ENCODE measurements at places on chromosomes 2 and 18. TPM values are rescaled to one million over a fixed set of nuclear protein-coding genes. Genes with fewer than 3 reads are reported as not detected.

DNA sequence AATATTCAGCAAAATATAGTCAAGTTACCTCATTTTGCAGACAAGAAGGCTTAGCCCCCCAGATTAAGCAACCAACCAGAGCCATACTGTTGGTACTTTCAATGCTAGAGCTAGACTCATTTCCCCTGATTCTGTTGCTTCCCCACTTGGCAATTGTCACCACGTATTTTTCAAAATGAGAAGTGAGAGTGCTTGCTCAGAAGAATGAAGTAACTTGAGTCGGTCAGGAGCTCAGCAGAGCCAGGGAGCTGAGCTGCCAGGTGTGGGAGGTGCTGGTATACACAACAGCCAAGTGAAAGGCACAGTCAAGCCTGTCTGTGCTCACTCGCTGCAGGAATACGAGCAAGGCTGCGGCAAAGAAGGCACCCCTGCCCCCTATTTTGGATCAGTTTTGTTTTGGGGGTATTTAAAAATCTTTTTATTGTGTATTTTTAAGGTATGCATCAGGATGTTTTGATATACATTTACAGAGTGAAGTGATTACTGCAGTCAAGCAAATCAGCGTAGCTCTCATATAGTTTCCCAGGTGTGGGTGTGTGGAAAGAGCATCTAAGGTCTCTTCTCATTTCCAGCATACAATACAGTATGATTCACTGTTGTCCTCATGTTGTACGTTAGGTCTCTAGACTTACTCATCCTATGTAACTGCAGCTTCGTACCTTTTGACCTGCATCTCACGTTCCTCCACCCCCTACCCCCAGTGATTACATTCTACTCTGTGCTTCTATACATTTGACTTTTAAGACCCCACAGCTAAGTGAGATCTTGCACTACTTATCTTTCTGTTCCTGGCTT is 62.4 kb downstream of the MRPS9 start:
- H3K4me1 ChIP-seq = no peaks in the 10 kb centered on the region
- no peaks in the 10 kb centered on the region for H3K27me3 ChIP-seq
- no peak for DNase-seq

Gene AQP12B
- total RNA-seq = not detected

DNA sequence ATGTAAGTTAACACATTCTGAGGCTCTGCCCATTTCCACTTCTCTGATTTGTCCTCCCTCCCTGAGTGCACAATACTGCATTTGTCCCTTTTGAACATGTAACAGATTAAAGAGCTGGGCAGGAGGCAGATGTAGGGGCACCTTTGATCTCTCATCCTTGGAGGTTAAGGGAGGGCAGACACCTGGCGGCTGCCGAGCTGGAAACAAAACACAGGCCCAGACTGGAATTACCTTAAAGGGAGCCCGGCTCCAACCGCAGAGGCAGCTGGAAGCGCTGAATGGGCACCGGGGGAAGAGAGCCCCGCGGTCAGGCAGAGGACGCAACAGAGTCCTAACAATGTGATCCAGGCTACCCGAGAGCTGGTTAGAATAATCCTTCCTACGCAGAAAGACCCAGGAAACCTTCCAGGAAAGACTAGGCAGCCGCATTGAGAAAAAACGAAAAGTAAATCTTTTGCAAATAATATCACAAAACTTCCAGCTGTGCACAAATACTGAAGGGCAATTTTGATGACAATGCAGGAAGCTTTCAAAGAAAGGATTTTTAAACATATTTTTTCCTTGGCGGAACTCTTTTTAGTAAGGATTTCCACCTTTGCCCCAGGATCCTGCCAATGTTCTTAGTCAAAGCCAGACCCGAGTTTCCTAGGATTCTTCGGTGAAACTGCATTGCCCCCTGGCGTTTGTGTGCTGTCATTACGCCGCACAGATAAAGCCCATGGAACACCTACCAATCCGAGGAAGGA is 216.0 kb downstream of the TGIF1 start:
- no peaks in the 10 kb centered on the region for H3K36me3 ChIP-seq
- H3K27me3 ChIP-seq = no peaks in the 10 kb centered on the region
- H3K4me3 ChIP-seq = peak overlapping the region; percentile 38

DNA sequence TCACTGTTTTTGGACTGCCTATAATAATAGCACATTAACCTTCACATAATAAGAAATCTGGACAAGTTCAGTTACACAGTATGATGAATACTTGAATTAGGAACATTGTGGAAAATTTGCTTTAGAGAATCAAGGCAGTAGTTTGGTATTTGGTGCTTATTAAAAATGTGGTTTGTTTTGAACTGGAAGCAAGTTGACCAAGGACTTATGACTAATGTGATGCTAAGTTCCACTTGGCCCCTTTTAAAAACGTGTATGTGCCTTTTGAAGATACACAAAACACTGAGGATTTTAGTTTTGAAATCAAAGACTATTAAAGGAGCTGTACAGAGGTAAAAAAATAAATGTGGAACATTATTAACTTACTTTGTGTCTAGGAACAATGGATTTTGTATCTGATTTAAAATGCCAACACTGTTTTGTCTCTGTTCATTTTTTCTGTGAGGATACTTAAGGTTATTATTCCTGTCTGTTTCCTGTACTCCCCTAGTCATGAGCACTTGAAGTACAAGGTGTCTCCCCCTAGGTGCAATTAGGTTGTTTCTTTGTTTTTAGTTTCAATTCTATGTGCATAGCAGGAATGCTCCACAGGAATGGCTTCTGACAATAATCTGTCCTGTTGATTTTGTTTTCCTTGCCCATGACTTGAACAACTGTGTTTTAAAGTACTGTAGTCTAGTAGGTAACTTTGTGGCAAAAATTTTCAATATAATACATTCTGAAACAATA is 49.6 kb upstream of the PTH2R start:
- H3K27me3 ChIP-seq = no peaks in the 10 kb centered on the region
- DNase-seq = no peak
- H3K27ac ChIP-seq = no peak overlapping the region
- H3K4me1 ChIP-seq = peaks cover 2% of the 10 kb centered on the region
- peaks cover 15% of the 10 kb centered on the region for H3K36me3 ChIP-seq

Gene TXNDC2
- total RNA-seq = not detected

DNA sequence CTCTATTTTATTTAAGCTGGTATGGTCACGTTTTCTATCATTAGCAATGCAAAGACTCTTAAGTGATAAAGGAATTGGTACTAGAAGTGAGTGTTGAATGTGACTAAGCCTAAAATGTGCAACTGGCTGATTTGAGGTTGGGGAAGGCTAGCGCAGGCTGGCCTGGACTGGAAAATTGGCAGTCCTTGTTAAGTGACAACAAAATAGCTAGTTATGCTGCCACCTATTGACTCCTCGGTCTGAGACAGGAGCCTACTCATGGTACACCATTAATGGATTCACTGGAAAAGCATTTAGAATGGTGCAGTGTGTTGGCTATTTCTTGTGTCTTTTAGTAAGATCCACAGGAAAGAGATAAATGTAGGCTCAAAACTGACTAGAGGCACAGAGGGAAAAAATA is 5.7 kb upstream of the WIPF1 start:
- peaks cover 81% of the 10 kb centered on the region for H3K4me1 ChIP-seq
- H3K36me3 ChIP-seq = peaks cover 13% of the 10 kb centered on the region
- H3K27me3 ChIP-seq = no peaks in the 10 kb centered on the region
- no peak overlapping the region for H3K4me3 ChIP-seq
- peak; percentile 85 for DNase-seq

- peaks cover 50% of the 10 kb centered on the region for H3K27me3 ChIP-seq
- peaks cover 2% of the 10 kb centered on the region for H3K4me1 ChIP-seq
- H3K36me3 ChIP-seq = no peaks in the 10 kb centered on the region
- H3K27ac ChIP-seq = no peak overlapping the region
Observed at GRCh38 chr18:12252061-12252460, 2.1 kb upstream of the CIDEA start.

GRCh38 chr2:240468303-240469238 is 33.1 kb downstream of the GPC1 start:
- H3K4me3 ChIP-seq = no peak overlapping the region
- peak; percentile 2 for DNase-seq
- H3K4me1 ChIP-seq = no peaks in the 10 kb centered on the region

DNA sequence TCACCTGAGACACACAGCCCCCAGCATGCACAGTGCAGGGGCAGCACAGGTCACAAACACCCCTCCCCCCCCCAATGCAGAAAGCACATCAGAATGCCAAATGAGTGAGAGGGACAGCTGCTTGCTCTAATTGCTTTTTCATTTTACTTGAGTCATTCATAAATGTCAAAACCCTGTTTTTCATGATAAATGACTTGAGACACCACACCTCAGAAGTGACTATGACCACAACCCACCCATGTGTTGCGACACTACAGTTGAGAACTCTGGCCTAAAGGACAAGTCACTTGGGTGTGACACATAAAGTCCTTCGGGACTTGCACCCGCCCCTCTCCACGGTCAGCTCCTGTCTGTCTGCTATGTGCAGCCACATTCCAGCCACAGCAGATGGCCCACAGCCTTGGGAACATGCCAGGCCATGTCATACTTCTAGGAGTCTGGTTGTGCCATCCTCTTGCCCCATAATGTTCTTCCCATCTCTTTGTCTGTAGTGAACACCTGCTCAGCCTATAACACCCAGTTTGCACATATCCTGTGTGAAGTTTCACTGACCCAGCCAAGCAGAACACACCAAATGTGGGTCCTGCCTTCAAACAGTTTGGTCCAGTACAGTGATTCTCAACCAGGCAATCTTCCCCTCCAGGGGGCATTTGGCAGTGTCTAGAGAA is 30.2 kb upstream of the RIOK3 start:
- H3K4me1 ChIP-seq = no peaks in the 10 kb centered on the region
- no peak overlapping the region for H3K27ac ChIP-seq
- no peak overlapping the region for H3K4me3 ChIP-seq

DNA sequence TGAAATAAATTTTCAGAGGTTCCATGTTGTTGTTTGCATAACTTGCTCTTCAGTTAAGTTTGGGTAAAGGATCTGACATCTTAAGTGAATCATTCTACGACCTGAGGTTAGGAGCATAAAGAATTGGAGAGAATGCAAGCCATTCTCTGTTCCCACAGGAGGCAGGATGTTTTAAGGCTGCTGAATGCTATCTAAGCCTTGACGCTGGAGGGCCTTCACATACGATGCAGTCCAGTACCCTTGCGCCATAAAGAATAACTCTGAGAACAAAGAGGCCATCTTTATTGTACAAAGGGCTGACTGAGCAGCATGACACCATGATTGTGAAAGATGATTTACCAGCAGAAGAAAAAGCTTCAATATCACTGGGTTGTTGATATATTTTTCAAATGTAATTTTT is 198.4 kb downstream of the NYAP2 start:
- H3K27ac ChIP-seq = no peak overlapping the region
- no peak overlapping the region for H3K4me3 ChIP-seq
- no peaks in the 10 kb centered on the region for H3K36me3 ChIP-seq
- no peak for DNase-seq
- H3K4me1 ChIP-seq = no peaks in the 10 kb centered on the region

DNA sequence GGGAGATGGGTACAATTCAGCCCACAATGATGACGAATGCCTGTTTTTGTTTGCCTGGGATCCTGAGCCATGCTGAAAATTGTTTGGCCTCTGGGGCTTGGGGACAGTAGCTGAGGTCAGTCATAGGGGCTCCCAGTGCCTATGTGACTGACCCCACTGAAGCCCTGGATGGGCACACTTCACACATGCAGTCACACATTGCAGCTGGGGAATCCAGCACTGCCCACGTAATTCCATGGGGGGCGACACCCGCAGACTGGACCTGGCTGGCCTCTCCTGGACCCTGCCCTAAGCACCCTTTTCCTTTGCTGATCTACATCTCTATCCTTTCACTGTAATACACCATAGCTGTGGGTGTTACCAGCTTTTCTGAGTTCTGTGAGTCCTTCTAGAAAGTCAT is 295.2 kb upstream of the HS6ST1 start:
- no peak overlapping the region for H3K27ac ChIP-seq
- no peaks in the 10 kb centered on the region for H3K36me3 ChIP-seq
- DNase-seq = no peak
- H3K4me1 ChIP-seq = no peaks in the 10 kb centered on the region

Gene GDF7
- not detected for total RNA-seq

Gene GPBAR1
- not detected for total RNA-seq

- H3K27me3 ChIP-seq = no peaks in the 10 kb centered on the region
- no peak overlapping the region for H3K4me3 ChIP-seq
- DNase-seq = no peak
- H3K4me1 ChIP-seq = no peaks in the 10 kb centered on the region
- H3K27ac ChIP-seq = no peak overlapping the region
- H3K36me3 ChIP-seq = no peaks in the 10 kb centered on the region
Observed at GRCh38 chr18:72720116-72720515, 147.7 kb downstream of the NETO1 start.

DNA sequence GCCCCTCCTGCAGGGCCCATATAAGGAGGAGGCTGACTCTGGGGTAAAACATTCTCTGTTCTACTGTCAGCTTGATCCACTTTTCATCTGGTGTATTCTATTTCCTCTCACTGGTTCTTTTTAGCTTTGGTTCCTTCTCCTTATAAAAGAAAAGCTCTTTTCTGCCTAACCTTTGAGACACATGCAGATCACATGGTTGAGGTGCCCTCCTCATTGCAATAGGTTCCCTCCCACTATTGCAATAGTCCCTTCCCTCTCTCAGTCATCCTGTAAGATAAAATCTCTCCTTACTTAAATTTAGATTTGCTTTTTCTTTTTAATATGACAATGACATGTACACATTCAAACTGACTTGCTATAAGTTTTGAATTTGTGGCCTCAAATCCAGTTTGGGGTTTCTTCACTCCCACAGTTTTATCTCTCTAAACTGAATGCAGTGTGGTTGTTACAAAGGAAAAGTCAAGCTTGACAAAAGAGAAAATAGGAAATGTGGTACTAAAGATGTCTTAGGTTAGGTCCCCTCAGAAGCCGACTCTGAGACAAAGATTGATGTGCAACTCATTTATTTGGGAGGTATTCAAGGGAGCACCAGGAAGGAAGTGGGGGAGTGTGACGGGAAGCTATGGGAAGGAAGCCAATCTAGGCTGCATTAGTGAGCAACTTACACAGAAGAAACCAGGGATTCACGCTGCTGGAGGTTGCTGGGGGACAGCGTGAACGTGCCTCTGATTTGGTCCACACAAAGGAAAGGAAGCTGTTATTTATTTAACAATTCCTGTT is 127.6 kb upstream of the LINC00305 start:
- no peak overlapping the region for H3K4me3 ChIP-seq
- H3K27me3 ChIP-seq = no peaks in the 10 kb centered on the region
- no peak for DNase-seq
- no peaks in the 10 kb centered on the region for H3K4me1 ChIP-seq
- H3K36me3 ChIP-seq = no peaks in the 10 kb centered on the region
- H3K27ac ChIP-seq = no peak overlapping the region

DNA sequence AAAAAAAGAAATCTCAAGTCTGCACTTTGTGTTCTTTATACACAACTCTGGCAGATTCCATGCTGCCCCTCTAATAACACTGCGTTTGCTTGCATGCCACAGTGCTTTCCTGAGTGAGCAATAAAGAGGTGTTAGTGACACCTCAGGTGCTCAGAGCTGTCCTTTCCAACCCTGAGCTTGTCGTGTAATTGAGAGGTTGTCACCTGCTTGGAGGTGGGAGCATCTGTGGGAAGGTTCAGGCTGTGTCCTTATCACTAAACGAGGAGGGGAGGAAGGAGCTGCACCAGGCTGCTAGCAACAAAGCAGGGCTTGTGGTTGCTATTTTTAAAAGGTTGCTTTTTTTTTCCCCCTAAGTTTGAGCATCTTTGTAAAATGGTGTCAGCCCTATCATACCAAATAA is 31.9 kb downstream of the APCDD1 start:
- no peaks in the 10 kb centered on the region for H3K36me3 ChIP-seq
- no peak for DNase-seq
- no peaks in the 10 kb centered on the region for H3K27me3 ChIP-seq
- no peak overlapping the region for H3K4me3 ChIP-seq

- peaks cover 15% of the 10 kb centered on the region for H3K4me1 ChIP-seq
- no peaks in the 10 kb centered on the region for H3K27me3 ChIP-seq
- H3K27ac ChIP-seq = no peak overlapping the region
- H3K4me3 ChIP-seq = no peak overlapping the region
- DNase-seq = no peak
Observed at GRCh38 chr18:58567453-58568196, 61.3 kb downstream of the ALPK2 start.

Gene NRP2
- total RNA-seq = 2.8 TPM

All from activated naive CD4-positive, alpha-beta T cell treated with anti-CD3 and anti-CD28 coated beads for 36 hours (primary cell).